Sciatic nerve (tissue), 2 donors: ENCODE measurements at places on chromosomes 16 and 17. TPM values are rescaled to one million over a fixed set of nuclear protein-coding genes. Genes with fewer than 3 reads are reported as not detected.

DNA sequence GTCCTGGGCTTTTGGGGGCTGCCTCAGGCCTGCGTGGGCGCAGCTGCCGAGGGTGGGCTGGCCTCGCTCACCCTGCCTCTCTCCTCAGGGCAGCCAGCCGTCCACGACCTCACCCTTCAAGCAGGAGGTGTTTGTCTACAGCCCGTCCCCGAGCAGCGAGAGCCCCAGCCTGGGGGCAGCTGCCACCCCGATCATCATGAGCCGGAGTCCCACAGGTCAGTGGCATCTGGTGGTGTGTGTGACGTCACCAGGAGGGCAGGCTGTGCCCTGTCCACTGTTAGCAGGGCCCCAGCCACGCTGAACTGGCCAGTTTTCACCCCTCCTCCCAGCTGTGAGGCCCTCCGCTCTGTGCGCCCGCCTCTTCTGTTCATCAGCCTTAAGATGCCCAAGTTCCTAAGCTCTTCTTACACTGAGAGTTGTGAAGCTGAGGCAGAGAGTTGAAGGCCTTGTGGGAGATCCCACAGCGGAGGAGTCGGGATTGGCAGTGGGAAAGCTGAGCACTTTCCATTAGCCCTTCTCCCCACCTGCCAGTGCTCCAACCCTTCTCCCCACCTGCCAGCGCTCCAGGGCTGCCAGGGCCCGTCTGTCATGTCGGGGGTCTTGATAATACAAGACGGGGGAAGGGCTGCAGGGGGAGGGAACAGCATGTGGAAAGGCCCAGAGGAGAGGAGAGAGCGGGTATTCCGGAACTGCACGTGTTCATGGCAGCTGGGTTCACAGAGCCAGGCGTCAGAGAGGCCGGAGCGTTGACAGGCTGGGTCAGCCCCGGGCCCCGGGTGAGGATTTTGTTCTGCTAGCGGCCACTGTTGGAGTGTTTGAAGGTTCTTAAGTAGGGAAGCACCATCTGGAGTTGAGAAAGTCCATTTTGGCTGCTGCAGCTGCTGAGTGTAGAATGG, 36.3 kb downstream of the OR1D5 start:
- DNase-seq: peak; percentile 47

GRCh38 chr17:49997773-49998703, 3.0 kb upstream of the DLX3 start:
- peak; percentile 85 for DNase-seq

DNA sequence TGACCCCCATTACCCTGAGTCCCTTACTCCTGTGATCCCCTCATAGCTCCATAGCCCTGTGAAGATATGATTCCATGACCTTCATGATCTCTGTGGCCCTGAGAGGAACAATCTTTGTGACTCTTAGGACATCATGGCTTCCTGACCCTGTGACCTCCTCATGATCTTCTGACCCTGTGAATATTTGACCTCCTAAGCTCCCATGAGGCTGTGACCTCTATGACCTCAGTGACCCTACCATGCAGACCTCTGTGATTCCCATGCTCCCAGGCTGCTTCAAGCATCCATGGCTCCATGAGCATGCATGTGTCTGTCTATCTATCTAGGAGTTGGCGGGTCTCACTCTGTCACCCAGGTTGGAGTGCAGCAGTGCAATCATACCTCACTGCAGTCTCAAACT, 12.1 kb downstream of the RIPOR1 start:
- DNase-seq: no peak

- DNase-seq: no peak
Measured at GRCh38 chr17:70317421-70317820, 148.1 kb downstream of the KCNJ2 start.

XYLT1 gene
- 17.3 TPM for total RNA-seq

ENPP7 gene
- total RNA-seq: not detected
